ENCODE measurements at places on chromosomes 1 and 21.

- DNase-seq: no peak
Measured at GRCh38 chr1:81832573-81832972, 31.8 kb downstream of the ADGRL2 start.

GRCh38 chr21:36155603-36156338 lies 853 bp upstream of the DOP1B start:
- DNase-seq: no peak

GRCh38 chr1:7964476-7964875 lies 3.0 kb downstream of the PARK7 start:
- DNase-seq: no peak

GRCh38 chr21:45767071-45768006 lies 123.8 kb downstream of the PCBP3 start:
- DNase-seq: no peak

GRCh38 chr1:78424720-78425119 lies 66.1 kb upstream of the PTGFR start:
- DNase-seq: no peak

- DNase-seq: no peak
Measured at GRCh38 chr1:966704-967300, 520 bp downstream of the PLEKHN1 start.

DNA sequence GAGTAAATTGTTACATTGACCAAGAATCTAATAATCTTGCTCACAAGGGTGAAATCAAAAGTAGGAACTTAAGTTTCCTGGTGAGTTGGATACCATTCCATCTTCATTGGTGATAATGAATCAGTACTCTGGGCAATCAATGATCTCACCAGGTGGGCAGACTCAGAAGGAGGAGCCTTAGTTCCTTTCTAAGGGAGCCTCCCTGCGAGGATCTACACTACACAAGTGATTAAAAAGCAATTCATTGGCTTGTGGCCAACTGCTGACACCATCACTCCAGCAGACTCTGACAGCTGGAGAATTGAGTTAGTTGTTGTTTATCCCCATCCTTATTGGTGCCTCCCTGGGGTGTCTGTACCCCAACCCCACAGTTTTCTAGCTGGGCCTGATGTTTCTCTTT lies 84.1 kb upstream of the VANGL1 start:
- DNase-seq: no peak

DNA sequence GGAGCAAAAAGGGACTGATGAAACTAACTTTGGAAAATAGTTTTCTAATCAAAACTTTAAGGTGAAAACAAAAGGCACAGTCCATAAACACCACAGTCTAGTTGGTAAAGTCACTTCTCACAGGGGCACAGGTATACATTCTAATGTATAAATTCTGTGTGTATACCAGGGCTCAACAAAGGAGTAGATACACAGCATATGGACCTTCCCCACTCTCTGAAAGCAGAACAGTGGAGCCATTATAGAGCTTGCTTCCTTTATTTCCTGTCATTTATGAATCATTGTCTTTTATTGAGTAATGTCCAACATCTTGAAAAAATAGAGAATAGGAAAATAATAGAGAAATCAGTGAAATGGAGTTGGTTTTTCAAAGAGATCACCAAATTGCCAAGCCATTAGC lies 746.5 kb upstream of the CHRM3 start:
- DNase-seq: no peak

DNA sequence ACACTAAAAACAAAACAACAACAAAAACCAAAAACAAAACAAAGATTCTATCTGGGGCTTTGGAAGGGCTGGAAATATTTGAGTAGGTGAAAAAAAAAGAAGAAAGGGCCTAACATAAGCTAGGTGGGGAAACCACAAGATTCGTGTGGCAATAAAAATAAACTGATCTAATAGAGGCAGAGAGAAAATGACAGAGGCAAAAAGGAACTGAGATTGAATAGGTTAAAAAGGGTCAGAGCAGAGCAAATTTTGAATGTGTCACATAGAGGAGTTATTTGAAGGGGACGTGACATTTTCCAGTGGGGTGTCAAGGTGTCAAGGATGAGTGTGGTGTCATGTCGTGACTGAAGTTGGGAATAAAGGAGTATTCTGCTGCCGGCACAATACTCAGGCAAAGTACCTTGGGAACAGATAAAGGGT lies 65.2 kb upstream of the RALGPS2 start:
- no peak for DNase-seq

GRCh38 chr1:51299981-51300670 lies 30.2 kb downstream of the TTC39A start:
- DNase-seq: no peak

GRCh38 chr1:59601041-59601441 lies 213.7 kb upstream of the HOOK1 start:
- DNase-seq: no peak

DNA sequence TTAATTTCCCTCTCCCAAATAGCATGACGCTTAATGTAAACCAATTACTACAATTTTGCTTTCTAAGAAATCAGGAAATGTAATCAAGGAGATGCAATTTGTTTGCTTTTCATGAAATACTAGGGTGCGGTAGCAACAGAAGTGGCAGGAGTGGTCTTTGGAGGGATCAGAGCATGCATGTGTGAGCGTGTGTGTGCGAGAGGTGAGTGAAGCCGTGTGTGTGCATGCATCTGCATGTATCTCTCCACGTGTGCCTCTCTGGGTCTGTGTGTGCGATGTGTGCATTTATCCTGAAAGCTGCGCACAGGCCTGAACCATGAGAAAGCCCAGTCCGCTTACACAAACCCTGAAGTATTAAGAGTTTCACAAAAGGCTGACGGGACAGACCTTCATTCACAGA lies 249.8 kb upstream of the C1orf174 start:
- no peak for DNase-seq

GRCh38 chr1:231432996-231433395 lies 10.9 kb upstream of the EGLN1 start:
- no peak for DNase-seq

DNA sequence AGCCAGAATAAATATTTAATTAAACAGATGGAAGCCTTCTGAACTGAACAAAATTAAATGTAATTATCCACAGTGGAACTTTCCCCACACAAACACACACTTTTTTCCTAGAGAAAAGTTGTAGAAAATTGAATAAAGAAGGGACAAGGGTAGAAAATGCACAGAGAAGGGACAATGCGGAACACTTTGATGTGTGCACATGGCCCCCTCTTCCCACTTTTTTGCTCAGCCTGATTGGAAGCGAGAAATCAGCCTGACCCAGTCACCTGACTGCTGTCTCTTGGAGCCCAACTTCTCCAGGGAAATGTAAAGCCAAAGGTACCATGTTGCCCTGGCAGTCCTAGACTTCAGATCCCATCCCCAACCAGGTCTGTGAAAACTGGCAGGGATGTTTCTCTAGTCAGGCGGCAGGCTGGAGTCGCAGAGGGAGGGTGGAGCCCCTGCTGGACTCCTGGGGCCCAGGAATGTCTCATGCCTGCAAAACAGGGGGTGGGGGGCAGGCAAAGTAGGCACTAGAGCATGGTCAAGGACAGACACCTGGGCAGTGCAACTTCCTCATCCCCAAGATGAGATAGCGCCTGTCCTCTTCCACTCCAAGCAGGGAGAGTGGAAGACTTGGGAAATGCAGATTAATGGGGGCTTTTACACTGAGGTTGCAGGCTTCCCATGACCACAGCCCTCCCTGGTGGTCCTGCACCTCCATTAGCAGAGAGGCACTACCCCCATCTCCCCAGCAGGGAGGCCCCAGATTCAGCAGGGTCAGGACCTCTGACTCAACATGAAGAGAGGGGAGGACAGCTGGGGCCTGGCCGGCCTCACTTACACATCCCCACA lies 2.8 kb downstream of the CERS2 start:
- DNase-seq: no peak

GRCh38 chr1:8871539-8871935 lies 6.9 kb downstream of the ENO1 start:
- DNase-seq: no peak

GRCh38 chr1:224373008-224373590 lies 16.4 kb downstream of the CNIH4 start:
- no peak for DNase-seq

- DNase-seq: no peak
Measured at GRCh38 chr1:39895731-39896480, 5.8 kb downstream of the MYCL start.

DNA sequence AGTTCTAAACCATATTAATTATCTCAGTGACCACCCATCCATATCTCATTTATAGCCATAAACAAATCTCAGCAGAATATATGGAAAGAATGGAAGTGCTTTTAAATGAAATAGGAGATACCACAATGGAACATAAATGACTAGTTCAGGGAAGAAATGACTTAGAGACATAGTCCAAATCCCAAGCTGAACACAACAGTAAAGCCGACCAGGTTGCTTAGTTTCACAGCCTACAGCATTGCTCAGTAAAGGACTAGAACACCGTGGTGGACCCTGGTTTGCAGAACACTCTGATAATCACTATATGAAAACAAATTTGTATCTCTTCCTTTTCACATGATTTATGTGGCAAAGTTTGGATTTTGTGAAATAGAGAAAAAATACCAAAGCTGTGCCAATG lies 40.3 kb downstream of the MYSM1 start:
- no peak for DNase-seq

DNA sequence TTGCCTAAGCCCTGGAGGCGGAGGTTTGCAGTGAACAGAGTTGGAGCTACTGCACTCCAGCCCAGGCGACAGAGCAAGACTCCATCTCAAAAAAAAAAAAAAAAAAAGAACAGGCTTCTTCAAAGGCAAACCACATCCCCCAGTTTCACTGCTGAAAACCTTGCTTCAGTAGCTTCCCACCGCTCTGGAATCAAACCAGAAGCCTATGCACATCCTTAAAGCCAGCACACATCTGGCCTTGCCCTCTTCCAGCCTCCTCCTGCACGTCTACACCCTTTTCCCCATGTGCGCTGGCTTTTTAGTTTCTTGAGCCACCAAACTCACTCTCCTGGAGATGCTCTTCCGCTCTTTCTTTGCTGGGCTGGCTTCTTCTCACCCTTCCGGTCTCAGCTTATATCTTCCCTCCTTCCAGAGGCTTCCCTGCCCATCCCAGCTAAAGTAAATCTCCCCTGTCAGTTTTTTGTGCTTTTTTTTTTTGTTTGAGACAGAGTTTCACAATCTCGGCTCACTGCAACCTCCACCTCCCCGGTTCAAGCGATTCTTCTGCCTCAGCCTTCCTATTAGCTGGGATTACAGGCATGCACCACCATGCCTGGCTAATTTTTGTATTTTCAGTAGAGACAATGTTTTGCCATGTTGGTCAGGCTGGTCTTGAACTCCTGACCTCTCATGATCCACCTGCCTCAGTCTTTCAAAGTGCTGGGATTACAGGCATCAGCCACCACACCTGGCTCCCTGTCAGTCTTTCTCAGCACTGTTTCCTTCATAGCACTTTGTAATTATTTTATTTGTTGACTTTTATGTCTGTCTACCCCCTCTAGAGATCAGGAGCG lies 42.0 kb upstream of the ID3 start:
- DNase-seq: no peak

GRCh38 chr1:94191216-94191615 lies 46.2 kb downstream of the ARHGAP29 start:
- DNase-seq: no peak

DNA sequence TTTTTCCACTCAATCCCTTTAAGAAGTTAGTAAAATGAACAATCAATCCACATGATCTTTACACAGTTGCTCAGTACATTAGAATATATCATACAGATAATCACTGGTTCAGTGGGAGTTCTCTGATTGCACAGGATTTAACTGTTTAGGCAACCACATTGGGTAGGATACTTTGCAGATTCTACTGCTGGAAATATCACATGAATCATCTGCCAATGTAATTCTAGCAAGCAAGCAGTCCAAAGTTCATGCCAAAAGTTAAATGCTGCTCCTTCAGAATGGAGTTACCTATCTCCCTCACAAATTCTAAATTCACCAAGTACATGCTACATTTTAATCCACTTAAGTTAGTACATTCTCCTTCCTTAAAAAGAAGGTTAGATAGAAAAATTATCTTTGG lies 52.4 kb downstream of the NEGR1 start:
- DNase-seq: no peak

GRCh38 chr1:23369335-23370013 lies at the start of gene ZNF436:
Gene ZNF436, minus strand, starts transcription at chr1:23369836. Its CDS starts 1,831 bp downstream, at chr1:23368005.
- DNase-seq: peak; percentile 57

GRCh38 chr1:159007726-159008125 lies 2.0 kb upstream of the IFI16 start:
- no peak for DNase-seq

GRCh38 chr1:176896216-176896615 lies 268.3 kb downstream of the ASTN1 start:
- no peak for DNase-seq

DNA sequence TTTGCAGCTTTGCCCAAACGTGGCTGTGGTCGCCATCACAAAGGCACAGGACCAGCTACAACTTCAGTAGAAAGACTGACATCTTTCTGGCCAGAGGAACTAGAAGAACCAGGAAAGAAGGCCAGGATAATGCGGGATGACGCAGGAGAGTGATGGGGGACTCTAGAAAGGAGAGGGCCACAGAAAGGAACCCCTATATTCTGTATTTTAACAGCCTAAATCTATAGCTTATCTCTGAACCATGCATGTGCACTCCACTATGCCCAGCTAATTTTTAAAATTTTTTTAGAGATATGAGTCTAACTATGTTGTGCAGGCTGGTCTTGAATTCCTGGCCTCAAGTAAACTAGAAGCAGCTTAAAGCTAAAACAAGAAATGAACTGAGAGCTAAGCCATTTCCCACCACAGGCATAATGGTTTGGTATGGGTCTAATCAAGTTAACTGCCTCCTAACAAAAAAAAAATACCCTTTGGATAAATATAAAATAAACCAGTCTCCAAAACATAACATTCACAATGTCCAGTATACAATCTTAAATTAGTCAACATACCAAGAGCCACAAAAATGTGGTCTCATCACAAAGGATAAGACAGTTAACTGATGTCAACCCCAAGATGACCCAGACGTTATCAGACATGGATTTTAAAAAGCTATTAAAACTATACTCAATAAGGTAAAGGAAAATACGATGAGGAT lies 18.0 kb downstream of the LTN1 start:
- no peak for DNase-seq

GRCh38 chr1:15254559-15254958 lies 7.5 kb downstream of the FHAD1 start:
- DNase-seq: no peak

GRCh38 chr21:32921632-32922230 lies 104.0 kb upstream of the OLIG2 start:
- DNase-seq: no peak
